ENCODE measurements at places on chromosomes 3 and 15.

GRCh38 chr3:42057561-42058211, 33.5 kb upstream of the TRAK1 start:
- no peak for DNase-seq

DNA sequence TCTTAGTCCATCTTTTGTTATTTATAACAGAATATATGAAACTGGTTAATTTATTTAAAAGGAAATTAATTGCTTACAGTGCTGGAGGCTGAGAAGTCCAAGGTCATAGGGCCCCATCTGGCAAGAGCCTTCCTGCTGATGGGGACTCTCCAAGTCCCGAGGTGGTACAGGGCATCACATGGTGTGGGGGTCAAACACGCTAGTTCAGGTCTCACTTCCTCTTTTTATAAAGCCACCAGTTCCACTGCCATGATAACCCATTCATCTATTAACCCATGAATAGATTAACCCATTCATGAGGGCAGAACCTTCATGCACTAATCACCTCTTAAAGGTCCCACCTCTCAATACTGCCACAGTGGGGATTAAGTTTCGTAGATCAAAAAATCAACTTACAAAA, 659.3 kb downstream of the NAALADL2 start:
- no peak for DNase-seq

- DNase-seq = peak; percentile 47
Observed at GRCh38 chr15:96264801-96265515, 65.5 kb upstream of the NR2F2 start.

DNA sequence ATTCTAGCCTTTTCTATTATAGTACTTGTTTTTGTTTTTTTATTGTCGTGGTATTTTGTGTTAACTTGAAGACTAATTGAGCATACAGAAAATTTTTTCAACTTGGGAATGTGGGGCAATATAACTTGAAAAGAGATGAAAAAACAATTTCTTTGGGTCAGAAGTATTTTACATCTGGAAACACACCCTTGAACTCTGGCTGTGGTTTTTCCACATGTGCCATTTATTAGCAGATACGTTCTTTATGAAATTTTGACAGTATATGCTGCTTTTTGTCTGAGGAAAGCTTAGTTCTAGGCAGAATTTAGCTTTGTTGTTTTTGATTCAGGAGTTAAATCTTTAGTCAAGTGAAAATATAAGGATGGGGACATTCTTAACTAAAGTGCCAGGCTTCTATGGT, 44.7 kb downstream of the TCF12 start:
- DNase-seq = peak; percentile 44

- DNase-seq = peak; percentile 41
Observed at GRCh38 chr3:143775459-143775858, 72.8 kb downstream of the SLC9A9 start.

DNA sequence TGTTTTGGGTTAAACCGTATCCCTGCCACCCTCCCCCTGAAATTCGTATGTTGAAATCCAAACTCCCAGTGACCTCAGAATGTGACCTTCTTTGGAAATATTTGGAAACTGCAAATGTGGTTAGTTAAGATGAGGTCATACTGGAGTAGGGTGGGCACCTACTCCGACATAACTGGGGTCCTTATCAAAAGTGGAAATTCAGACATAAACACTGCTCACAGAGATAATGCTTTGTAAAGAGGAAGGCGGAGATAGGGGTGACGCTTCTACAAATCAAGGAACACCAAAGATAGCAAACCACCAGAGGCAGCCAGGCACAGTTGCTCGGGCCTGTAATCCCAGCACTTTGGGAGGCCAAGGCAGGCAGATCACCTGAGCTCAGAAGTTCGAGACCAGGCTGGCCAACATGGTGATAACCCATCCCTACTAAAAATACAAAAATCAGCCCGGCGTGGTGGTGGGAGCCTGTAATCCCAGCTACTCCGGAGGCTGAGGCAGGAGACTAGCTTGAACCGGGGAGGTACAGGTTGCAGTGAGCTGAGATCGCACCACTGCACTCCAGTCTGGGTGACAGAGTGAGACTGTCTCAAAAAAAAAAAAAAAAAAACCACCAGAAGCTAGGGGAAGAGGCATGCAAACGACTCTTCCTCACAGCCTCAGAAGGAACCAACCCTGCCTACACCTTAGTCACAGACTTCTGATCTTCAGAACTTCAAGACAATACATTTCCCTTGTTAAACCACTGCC, 51.1 kb upstream of the CHD2 start:
- peak; percentile 88 for DNase-seq

- DNase-seq = peak; percentile 37
Observed at GRCh38 chr3:98573181-98573728, 20.2 kb downstream of the CPOX start.

- no peak for DNase-seq
Observed at GRCh38 chr3:148395821-148396220, 301.9 kb upstream of the AGTR1 start.

- DNase-seq = no peak
Observed at GRCh38 chr15:91412138-91412928, 312.3 kb downstream of the SV2B start.

- no peak for DNase-seq
Observed at GRCh38 chr3:129004639-129005295, 3.7 kb downstream of the EFCC1 start.

DNA sequence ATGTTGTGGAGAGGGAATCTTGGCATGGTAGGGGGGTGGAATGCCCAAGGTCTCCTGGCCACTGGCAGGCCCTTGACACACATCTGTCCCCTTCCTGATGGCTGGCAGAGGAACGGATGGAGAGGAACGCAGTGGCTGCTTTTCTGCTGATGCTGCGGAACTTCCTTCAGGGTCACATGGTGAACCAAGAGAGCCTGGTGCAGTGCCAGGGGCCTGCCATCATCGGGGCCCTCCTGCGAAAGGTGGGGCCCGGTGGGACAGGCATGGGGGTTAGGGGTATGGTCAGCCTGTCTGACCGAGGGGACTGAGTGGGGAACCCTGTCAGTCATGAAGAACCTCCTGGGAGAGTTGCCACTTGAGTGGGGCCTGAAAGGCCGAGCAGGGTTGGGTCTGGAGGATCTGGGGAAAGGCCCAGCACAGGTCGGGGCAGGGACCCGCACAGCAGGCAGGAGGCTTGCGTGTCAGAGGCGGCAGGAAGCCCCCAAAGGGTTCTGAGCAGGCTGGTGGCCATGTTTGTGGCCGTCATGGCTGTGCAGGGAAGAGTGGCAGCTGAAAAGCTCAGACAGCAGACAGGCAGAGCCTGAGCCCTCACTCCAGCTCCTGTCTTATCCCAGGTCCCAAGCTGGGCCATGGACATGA, 18.1 kb downstream of the NBEAL2 start:
- no peak for DNase-seq

DNA sequence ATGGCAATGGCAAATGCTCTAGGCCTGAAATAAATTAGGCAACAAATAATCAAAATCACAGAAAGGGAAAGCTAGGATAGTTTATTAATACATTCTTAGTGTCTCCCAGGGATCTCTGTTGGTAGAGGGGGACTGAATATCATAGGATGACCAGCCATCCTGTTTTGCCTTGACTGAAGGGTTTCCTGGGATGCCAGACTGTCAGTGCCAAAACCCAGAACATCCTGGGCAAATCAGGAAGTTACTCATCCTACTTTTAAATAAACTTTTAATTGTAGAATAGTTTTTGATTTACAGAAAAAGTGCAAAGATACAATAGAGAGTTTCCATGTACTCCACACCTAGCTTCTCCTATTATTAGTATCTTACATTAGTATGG, 21.8 kb upstream of the SIAH2 start:
- no peak for DNase-seq

DNA sequence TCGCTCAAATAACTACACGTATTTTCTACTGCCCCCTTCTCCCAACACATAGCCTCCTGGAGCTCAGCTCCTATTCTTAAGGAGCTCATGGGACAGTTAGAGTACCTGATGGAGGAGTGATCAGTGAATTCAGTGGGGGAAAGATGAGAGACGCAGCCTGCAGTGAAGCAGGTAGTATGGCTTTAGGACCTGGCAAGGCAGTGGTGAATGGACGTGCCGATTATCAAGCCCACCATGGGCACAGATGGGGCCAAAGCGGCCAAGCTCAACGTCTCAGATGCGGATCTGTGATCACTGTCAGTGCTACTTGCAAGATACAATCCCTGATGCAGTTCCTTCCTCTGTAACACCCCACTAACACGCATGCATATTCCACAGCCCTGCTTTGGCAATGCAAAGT, 45.8 kb upstream of the ATP2B2 start:
- DNase-seq = no peak

GRCh38 chr3:186852994-186853393, 10.5 kb downstream of the ADIPOQ start:
- no peak for DNase-seq

DNA sequence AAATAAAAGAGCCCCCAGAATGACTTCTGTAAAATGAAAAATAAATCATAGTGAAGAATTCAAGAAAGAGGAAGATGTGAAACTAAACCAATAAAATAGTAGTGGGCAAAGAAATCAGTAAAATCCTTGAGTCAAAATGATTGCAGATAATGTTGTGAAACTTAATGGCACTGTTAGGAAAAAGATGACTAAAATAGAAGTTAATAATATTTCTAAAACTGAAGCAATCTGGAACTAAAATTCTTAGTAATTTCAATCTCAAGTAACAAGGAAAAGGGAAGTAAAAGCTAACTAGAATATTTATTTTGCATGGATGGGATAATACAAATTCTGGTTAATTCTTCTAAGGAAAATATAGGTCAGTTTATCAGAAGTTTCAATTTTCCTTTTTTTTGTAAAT, 84.6 kb downstream of the TMCO5A start:
- DNase-seq = no peak

- DNase-seq = no peak
Observed at GRCh38 chr3:158976966-158977365, 175.1 kb downstream of the MFSD1 start.

DNA sequence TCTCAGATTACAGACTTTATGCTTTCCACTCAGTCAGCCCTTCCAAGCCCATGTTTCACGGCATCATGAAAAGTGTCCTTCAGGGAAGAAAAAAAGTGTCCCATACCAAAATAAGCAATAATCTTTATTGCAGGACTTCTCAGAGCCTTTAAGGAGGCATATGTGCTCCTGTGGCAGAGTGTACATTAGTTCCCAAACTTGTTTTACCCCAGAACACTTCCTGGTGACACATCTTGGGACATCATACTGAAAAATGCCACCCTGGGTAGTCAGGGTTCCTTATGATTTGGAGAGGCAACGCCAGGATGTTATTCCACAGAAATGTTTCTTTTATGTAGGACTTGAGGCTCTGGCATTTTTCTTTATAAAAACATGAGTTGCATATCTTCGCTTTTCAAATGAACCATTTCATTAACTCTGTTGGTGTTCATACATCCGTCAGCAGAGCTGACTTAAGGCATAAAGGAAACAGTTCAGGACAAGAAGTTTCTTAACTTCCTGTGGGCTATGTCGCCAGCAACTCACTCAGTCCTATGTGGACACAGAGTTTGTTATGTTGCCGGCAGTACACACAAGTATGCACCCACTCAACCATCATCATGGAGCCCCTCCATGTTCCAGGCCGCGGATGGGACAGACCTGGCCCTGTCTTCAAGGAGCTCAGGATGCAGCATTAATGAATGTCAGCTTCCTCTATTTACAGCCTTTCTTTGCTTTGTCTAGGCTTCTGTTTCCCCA, 63.8 kb downstream of the CASR start:
- DNase-seq = peak; percentile 4

DNA sequence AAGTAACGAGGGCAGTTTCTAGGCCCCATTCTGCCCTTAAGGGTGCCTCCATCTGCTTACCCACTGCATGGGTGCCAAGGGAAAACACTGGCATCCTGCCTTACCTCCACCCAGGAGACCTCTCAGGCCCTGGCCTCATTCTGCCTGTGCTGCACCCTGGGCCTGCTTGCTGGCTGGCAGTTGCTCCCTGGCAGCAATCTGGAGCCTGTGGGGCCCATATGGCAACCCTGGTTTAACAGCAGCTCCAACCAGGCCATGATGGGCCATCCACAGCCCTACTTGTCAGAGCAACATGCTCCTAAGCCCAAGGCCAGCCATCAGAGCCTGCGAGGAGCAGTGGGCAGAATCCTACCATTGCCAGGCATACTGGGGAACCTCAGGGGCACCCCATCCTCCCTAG, 3.7 kb downstream of the C3orf18 start:
- no peak for DNase-seq

DNA sequence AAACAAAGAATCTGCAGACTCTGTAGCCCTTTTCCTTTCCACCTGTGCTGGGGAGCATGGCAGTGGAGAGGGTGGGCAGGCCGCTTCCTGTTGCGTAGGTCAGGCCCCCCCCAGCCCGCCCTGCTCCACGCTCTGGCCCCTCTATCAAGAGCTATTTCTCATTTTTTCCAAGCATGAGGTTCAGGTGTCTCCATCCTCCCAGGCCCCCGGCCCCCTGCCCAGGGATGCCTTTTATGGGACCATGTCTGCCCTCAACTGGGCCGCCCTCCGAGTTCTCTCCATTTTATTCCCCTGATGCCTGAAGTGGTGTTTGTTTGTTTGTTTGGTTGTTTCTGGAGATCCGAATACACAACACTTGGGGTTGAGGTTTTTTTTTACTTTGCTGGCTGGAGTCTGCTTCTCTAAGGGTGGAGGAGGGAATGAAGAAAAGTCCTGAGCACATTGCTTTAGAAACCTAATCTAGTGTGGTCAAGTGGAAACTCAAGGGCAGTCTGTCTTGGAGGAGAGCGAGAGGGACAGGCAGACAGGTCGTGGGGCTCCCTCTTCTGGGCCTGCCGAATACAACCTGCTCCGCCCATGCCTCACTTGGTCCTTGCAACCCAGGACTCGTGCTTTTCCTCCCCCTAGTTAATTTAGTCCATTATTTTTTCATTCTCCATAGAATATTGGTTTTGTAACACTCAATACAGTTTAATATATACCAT, 176.5 kb upstream of the LYSMD4 start:
- DNase-seq = no peak

Measured in fibroblast of upper back skin (primary cell).